ENCODE measurements at places on chromosomes 1 and 21.
A peak's percentile ranks its signal among the peaks of the same experiment; 100 is the strongest.

- DNase-seq, result no peak
Measured at GRCh38 chr1:23964790-23965740, 5.4 kb downstream of the PNRC2 start.

GRCh38 chr1:53162621-53163020 is 20.2 kb upstream of the SLC1A7 start:
- no peak for DNase-seq

- no peak for DNase-seq
Measured at GRCh38 chr21:33313183-33313582, 11.6 kb upstream of the IFNAR1 start.

DNA sequence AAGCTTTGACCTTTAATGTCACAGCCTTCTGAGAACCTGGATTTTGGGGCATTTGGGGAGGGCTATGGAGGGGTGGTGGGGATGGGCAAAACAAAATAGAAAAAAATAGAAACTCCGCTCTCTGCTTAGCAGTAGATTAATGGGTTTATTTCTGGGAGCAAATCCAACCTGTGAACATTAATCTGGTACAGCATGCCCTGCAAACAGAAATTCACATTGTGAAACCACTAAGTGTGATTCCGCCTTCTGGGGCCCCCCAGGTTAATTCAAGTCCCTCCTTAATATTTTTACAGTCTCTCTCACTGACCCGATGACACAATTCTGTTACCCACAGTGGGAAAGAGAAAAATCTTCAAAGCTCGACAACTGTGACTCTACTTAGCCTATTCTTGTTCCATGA is 76.4 kb downstream of the TIAM1 start:
- no peak for DNase-seq

DNA sequence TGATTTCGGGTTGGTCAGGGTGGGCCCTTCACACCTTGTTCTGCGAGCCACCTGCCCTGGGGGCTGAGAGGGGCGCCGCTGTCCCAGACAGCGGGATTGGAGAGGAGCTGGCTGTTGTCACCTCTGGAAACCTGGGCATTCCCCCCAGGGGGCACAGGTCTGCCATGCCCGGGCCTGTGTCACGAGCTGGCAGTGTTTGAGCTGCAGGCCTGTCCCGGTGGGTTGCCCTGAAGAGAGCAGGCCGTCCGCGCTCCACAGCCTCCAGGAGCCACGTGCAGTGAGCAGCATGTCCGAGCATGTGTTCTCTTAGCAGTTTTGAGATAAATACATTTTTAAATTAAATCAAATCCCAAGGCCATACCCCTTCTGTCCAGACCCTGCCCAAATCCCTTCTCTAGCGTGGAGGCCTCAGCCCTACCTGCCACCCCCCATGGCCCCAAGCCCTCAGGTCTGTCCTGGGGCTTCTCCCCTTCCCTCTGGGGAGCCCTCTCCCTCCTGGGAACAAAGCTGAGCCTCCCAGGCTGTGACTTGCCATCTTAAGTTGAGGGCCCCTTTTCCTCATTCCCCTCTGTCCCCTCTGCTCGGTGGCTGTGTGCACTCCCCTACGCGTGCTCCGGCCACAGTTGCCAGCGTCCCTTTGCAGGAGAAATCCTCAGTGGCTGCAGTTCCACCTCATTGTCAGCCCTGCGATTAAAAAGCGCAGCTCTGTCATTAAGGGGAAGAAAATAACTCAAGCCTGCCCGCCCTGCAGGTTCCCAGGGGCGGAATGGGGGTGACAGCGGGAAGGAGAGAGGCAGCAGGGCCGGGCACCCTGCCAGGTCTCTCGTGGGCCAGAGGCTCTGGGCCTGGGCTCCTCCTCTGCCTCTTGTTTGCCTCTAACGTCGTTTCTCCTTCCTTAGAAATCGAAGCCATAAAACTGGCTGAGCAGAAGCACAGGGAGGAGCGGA is 26.6 kb downstream of the SLX9 start:
- no peak for DNase-seq

GRCh38 chr1:228306275-228307217 is 98.7 kb downstream of the OBSCN start:
- DNase-seq, result no peak

DNA sequence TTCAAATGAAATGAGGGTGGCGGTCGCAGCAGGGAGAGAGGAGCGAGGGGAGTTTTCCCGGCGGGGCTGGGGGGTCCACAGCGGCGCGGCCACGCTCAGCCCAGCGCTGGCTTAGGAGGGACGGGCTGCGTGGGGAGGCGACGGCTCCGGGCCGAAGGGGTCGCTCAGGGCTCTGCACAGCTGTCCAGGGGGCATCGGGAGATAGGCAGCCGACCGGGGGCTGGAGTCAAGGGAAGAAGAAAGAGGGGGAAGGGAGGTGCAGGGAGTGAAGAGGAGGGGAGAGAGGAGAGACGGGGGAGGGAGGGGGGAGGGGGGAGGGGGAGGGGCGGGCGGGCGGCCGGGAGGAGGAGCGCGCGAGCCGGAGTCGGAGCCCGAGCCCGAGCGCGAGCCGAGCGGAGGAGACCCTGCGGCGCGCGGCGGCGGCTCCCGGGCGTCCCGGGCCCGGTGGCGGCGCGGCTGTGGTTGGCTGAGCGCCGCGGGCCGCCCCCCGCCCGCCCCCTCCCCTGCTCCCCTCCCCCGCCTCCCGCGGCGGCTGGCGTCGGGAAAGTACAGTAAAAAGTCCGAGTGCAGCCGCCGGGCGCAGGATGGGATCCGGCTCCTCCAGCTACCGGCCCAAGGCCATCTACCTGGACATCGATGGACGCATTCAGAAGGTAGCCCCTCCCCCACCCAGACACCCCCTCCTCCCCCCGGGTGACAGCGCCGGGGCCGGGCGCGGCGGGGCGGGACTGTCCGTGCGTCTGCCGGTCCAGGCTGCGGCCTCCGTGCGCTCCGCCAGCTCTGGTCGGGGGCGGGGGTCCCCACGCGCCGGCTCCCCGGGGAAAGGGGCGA is at the start of gene PDE9A:
Gene PDE9A, plus strand, starts transcription at position 391 of the 831 bp plus-strand sequence. Its CDS starts 194 bp downstream, at position 585.
- no peak for DNase-seq

GRCh38 chr21:15732290-15732995 is 2.7 kb downstream of the USP25 start:
- DNase-seq, result no peak

DNA sequence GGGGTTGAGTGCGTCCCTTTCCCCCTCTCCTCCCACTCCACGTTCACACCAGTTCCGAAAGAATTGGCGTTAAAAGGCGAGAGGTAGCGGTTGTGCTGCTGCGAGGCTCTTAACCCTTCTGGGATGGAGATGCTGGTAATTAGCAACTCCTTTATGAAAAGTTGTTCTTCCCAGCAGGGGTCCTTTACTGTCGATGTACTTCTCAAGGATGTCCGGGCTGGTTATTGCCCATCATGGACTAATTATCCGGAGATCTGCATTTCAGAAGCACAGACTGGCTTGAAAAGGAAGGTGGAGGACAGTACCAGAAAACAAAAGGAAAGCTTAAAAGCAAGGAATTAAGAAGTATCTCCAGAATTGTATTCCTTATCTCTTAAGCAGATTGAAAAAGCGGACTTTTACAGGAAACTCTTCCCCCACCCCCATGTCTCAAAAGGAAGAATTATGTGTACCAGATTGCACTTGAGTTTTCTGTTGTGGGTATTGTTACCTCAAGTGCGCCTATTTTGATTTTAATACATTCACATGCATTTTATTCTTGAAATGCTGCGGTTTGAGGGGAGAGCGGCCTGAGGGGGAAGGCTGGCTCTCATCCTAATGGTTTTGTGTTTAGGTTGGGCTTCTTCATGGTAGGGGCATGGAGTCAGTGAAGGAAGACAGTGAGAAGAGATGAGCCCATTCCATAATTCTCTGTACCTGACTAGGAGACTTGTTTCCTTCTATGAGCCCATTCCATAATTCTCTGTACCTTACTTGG is 1.5 kb downstream of the AK4 start:
- DNase-seq, result no peak

DNA sequence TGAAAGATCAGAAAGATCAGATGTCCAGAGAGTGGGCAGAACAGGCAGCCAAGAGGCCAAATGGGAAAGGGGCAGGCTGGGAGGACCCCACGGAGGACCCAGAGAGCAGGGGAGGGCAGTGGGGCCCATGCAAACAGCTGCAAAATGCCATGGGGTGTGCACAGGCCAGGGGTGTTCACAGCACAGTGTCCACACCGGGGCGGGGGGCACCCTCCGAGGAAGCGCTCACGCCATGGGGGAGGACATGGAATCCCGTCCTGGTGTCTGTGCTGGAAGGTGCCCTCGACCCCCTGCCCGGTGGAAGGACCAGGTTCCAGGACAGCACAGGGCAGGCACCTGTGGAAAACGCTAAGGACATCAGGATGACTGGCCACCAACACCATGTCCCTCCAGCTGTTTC is 1.5 kb downstream of the INTS11 start:
- DNase-seq, result no peak

- DNase-seq, result no peak
Measured at GRCh38 chr1:229893762-229894444, 173.1 kb upstream of the GALNT2 start.

GRCh38 chr1:202171292-202172014 is 11.1 kb upstream of the PTPN7 start:
- DNase-seq, result no peak

DNA sequence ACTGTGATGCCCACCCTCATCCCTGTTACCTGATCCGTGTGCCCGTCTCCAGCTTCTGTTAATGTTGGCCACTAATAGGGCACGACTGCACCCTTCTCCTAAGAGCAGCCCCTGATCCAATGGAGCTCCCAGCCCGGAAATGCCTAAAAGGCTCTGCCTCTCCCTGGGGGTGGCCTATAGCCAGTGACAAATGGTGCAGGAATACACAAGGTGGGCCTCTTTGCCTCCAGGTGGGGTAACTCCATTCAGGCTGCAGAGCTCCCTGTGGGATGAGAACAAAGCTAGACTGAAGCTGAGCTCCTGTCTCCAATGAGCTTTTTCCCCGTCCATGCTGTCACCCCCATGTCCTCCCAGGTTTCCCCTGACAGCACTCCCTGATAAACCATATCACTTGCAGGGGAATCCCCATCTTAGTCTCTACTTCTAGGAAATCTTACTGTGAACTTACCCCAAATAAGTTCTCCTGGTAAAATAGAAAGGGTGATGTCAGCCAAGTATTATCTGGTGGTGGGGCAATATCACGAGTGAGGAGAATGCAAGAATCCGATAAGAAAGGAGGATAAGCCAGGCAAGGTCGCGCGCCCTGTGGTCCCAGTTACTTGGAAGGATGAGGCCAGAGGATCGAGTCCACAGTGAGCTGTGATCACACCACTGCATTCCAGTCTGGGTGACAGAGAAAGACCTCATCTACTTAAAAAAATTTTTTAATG is 18.6 kb downstream of the S100A7A start:
- no peak for DNase-seq

DNA sequence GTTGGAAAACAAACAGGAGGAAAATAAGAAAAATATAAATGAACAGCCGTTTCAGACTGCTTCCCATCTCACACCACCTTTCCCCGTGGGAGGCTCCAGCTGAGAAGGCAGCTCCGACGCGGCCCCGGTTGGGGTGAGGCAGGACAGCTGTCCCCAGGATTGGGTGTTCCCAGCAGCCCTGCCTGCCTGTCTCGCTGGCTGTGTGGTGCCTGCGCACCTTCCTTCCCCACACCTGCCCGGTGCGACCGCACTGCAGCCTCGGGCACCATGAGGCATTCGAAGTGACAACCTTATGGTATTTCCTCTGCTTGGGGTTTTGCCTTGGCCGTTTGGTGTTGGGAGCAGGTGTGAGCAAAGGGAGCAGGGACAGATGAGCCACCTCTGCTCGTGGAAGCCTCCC is 161.6 kb downstream of the PRDM16 start:
- no peak for DNase-seq

- DNase-seq, result peak; percentile 23
Measured at GRCh38 chr1:209335178-209335577, 248.3 kb upstream of the CAMK1G start.

DNA sequence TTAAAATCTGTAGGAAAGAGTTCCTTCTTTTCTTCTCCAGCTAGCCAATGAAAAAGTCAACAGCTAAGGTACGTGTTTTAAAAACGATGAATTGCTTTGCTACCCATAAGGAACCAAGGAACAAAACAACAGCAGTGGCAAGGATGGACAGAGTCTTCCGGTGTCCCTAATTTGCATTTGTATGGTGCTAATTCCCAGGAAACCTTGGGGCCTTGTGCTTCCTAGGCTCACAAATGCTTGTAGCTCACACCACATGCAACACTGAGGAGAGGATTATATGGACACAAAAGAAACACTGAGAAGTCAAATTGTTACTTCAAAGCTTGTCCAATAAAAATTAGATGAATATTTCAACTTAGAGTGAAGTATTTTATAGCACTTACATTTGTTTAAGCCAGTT is 1.8 kb upstream of the PGBD5 start:
- DNase-seq, result no peak

DNA sequence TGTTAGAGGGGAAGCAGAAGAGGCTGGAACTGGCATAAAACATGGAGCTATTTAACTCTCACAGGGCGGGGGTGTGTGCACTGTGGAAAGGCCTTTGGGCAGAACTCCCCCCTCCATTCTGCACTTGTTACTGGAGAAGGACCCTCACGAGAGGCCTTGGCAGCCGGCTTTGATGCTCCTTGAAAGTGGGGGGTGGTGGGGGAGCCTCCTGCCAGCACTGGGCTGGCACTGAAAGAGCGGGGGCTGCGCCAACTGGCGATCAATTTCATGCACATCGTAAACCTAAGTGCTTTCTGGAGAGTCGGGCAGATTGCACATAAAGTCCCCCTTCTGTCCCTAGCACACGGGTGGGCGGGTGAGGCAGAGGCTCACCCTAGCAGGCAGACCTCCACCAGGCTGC is 28.9 kb downstream of the FOXO6 start:
- DNase-seq, result no peak

- DNase-seq, result peak; percentile 57
Measured at GRCh38 chr1:245825128-245825901, 670.5 kb downstream of the KIF26B start.

DNA sequence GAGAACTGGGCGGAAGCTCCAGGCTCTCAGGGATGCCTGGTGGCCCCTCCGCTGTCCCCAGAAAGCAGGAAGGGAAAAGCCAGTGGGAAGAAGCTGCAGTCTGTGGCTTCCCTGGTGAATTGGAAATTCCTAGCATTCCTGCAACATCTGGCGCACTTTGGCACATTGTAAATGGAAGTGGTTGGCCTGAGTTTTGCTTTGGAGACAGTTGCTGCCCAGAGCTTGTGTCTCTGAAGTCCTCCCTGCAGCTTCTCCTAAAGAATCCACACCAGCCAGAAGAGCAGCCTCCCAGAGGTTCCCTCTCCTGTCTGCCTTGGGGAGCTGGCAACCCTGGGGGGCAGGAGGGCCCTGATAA is 48.2 kb downstream of the ARHGEF10L start:
- DNase-seq, result peak; percentile 85
